Nephron progenitor cell (in vitro differentiated cells): ENCODE measurements at places on chromosomes 6 and 20.

- H3K4me1 ChIP-seq: peaks cover 5% of the 10 kb centered on the region
- H3K27me3 ChIP-seq: no peaks in the 10 kb centered on the region
- peaks cover 21% of the 10 kb centered on the region for H3K36me3 ChIP-seq
- DNase-seq: no peak
These were observed 45.7 kb downstream of the ILRUN start for GRCh38 chr6:34650823-34651222.

- no peak overlapping the region for H3K27ac ChIP-seq
- no peaks in the 10 kb centered on the region for H3K36me3 ChIP-seq
These were observed 142.5 kb upstream of the ARG1 start for GRCh38 chr6:131430531-131430930.

GRCh38 chr20:38748861-38749149 is 545 bp downstream of the ACTR5 start:
- H3K27ac ChIP-seq: no peak overlapping the region
- DNase-seq: no peak
- peak overlapping the region; percentile 90 for H3K4me3 ChIP-seq
- H3K27me3 ChIP-seq: peaks cover 34% of the 10 kb centered on the region
- peaks cover 22% of the 10 kb centered on the region for H3K36me3 ChIP-seq
- H3K4me1 ChIP-seq: peaks cover 16% of the 10 kb centered on the region

DNA sequence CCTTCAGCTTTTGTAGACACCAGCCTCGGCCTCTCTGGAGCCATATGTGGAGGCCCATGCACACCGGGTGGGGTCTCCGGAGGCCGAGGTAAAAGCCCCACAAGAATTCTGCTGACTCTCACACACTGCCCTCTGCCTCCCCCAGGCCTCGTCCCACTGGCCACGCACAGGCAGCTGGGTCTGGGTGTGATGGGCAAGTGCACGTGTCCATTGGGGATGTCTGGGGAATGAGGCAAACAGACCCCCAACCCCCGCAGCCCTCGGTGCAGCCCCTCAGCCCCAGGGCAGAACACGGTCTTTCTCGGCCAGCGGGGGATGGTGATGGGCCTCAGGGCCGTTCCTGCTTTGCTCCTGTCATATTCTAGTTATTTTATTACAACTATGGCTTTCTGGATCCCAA is 44.0 kb upstream of the GATA5 start:
- no peaks in the 10 kb centered on the region for H3K36me3 ChIP-seq
- H3K27me3 ChIP-seq: peaks cover 8% of the 10 kb centered on the region
- no peak for DNase-seq
- no peak overlapping the region for H3K4me3 ChIP-seq
- no peak overlapping the region for H3K27ac ChIP-seq
- H3K4me1 ChIP-seq: peaks cover 31% of the 10 kb centered on the region

- peak overlapping the region; percentile 90 for H3K27ac ChIP-seq
- H3K4me3 ChIP-seq: no peak overlapping the region
- H3K27me3 ChIP-seq: peaks cover 20% of the 10 kb centered on the region
- DNase-seq: no peak
- H3K36me3 ChIP-seq: no peaks in the 10 kb centered on the region
These were observed 100.7 kb downstream of the CDH26 start for GRCh38 chr20:60058879-60059278.
